ENCODE measurements at places on chromosomes 4 and X.

GRCh38 chr4:83905952-83906351 is 370.0 kb downstream of the GPAT3 start:
- no peak for DNase-seq

DNA sequence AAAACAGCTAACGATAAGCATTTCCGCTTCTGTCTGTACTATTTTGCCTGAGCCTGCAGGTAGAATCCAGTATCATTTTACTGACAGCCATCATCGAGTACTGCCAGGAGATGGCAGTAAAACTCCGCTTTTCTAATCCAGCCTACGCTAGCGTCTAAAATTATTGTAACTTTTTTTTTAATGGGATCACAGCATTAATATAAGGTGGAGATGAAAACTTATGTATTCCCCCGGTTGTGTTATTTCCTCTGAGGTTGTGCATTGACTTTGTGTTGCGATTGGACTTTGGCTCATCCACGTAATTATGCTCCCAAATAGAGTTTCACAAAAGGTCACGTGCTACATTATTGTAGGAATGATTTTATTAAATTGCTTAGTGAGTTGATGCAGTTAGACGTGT is 248.1 kb downstream of the C4orf33 start:
- peak; percentile 8 for DNase-seq

DNA sequence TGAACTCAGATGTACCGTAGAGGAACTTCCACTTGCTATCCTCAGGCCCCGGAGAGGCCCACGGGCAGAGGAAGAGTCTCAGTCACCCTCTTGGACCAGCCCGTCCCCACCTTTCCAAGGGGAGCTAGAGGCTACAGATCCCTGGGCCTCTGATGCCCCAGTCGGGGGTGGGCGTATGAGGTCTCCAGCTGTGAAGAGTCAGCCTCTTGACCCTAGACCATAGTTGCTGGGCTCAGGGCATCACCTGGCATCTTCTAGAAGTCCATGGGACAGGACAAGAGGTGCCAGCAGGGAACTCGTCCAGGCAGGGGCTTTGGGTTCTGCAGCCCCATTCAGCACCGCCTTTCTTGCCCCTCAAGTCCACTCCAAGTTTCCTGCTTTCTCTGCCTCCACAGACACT is 11.6 kb downstream of the SASH3 start:
- DNase-seq = no peak

GRCh38 chrX:129115104-129115503 is 408.2 kb downstream of the SMARCA1 start:
- peak; percentile 42 for DNase-seq

GRCh38 chr4:55637272-55637820 is 1.2 kb upstream of the NMU start:
- no peak for DNase-seq

- DNase-seq = no peak
Observed at GRCh38 chrX:50718776-50719175, 95.2 kb downstream of the SHROOM4 start.

- no peak for DNase-seq
Observed at GRCh38 chrX:2521927-2522386, 21.2 kb upstream of the DHRSX start.
